ENCODE measurements at places on chromosomes 11 and 22.

- no peak overlapping the region for H3K27ac ChIP-seq
- H3K4me3 ChIP-seq: no peak overlapping the region
Observed at GRCh38 chr22:48926136-48926535, 901.5 kb downstream of the BRD1 start.

- DNase-seq: no peak
- no peaks in the 10 kb centered on the region for H3K27me3 ChIP-seq
- no peak overlapping the region for H3K27ac ChIP-seq
Observed at GRCh38 chr11:64078284-64078683, 42.6 kb downstream of the FLRT1 start.

DNA sequence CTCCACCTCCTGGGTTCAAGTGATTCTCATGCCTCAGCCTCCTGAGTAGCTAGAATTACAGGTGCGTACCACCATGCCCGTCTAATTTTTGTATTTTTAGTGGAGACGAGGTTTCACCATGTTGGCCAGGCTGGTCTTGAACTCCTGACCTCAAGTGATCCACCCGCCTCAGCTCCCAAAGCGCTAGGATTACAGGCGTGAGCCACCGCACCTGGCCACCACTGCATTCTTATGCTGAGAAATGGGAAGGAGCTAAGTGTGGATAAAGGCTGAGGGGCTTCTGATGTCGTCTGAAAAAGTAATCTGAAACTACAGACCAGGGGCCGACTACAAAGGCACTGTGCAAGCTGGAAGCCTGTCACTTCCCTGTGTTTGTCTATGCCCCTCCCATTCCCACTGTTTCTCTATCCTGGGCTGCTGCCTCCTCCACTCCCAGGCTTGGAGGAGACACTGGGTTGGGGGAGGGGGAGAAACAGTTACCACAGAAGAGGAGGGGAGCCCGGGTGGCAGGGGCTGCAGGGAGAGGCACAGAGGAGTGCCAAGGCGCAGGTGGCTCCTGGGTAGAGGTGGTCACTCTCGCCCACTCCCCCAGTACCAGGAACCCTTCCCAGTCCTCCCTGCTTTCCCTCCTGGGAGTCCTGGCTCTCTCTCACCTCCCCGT, 2.9 kb upstream of the MTA2 start:
- H3K27ac ChIP-seq: no peak overlapping the region
- no peaks in the 10 kb centered on the region for H3K27me3 ChIP-seq
- no peak overlapping the region for H3K4me3 ChIP-seq

DNA sequence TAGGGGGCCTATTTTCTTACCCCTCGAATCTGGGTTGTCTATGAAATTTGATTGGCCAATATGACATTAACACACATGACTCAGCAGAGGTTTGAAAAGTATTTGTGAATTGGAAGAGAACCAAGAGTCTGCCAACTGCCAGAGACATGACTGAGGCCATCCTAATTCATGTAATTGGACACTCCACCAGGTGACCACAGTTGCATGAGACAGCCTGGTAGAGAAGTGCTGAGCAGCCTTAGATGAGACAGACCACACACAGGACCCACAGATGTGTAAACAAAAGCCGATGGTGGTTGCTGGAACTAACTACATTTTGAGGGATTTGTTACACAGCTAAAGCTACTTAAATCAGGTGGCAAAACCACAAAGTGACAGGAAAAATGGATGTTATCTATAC, 855 bp upstream of the MS4A5 start:
- no peaks in the 10 kb centered on the region for H3K27me3 ChIP-seq
- H3K27ac ChIP-seq: no peak overlapping the region
- H3K4me3 ChIP-seq: no peak overlapping the region
- DNase-seq: no peak
- no peaks in the 10 kb centered on the region for H3K36me3 ChIP-seq

DNA sequence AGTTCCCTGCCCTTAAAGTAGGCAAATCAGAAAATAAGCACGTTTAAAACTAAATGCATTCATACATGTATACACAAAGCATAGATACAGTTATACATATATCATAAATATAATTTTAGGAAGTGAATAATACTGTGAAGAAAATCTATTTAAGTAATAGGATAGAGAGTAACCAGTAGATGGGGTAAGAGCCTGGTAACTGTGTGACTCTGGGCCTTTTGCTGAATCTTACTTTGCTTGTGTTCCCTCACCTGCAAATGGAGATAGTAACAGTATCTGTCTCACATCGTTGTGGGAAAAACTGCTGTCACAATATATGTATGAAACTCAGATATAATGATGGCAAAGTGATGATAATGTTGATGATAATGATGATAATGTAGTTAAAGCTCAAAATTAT, 29.9 kb downstream of the MS4A2 start:
- no peak for DNase-seq
- no peaks in the 10 kb centered on the region for H3K27me3 ChIP-seq
- no peak overlapping the region for H3K4me3 ChIP-seq
- H3K27ac ChIP-seq: no peak overlapping the region
- no peaks in the 10 kb centered on the region for H3K4me1 ChIP-seq

DNA sequence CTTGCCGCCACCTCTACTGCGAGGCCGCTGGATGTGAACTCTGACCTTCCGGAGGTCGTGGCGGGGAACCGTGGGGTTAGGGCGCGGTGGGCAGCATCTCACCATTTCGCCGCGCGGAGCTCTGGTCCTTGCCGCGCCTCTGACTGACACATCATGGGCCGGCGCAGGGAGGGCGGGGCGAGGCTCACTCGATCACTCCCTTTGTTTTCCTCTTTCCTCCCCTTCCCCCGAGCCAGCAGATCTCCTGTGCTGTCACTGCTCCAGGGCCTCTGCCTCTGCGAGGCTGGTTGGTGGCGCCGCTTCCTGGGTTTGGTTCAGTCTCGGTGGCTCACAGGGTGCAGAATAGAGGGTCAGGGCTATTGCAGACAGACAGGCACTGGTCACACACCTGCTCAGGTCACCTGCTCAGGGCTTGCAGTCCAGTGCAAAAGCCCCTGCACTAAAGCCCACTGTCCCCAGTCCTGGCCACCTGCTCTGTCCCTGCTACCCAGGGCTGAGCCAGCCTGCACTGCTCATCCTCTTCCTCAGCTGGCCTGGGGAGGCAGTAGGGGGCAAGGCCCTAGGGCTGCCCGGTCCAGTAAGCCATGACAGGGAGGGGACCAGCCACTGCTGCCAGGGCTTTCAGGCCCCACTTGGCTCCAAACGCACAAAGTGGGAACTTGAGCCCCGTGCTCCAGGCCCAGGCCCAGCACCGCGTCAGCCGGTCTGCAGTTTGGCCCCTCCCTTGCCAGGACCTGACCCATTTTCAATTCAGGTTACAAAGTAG, 36.2 kb downstream of the PISD start:
- H3K4me1 ChIP-seq: peaks cover 25% of the 10 kb centered on the region
- H3K4me3 ChIP-seq: no peak overlapping the region
- no peak for DNase-seq
- peak overlapping the region; percentile 27 for H3K27ac ChIP-seq
- peaks cover 10% of the 10 kb centered on the region for H3K36me3 ChIP-seq

GRCh38 chr11:10320736-10321465, 16.0 kb downstream of the ADM start:
- no peaks in the 10 kb centered on the region for H3K36me3 ChIP-seq
- no peaks in the 10 kb centered on the region for H3K27me3 ChIP-seq
- no peak overlapping the region for H3K4me3 ChIP-seq
- H3K4me1 ChIP-seq: peaks cover 30% of the 10 kb centered on the region
- no peak for DNase-seq

GRCh38 chr22:19880786-19881569, 26.3 kb upstream of the GNB1L start:
- no peak for DNase-seq
- H3K36me3 ChIP-seq: no peaks in the 10 kb centered on the region
- no peak overlapping the region for H3K4me3 ChIP-seq

DNA sequence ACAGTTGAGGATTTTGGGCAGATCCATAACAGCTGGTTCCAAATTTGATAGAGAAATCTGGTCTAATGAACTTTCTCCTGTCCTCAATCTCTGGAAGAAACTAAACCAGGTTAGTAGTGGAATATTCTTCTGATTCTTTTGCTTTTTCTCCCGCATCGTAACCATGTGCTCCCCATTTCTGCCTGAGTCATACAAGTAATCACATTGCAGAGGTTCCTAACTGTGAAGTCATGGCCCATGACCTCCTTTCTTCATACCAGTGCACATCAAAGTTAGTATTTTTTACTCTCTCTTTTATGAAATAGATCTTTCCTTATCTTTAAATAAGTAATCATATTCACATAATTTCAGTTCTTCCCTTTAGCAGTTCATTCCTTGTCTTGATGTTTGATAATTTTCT, 249.0 kb downstream of the DYNC2H1 start:
- H3K4me3 ChIP-seq: no peak overlapping the region
- H3K27ac ChIP-seq: no peak overlapping the region
- no peaks in the 10 kb centered on the region for H3K36me3 ChIP-seq
- no peaks in the 10 kb centered on the region for H3K27me3 ChIP-seq

GRCh38 chr22:39655004-39655579, 84.5 kb downstream of the CACNA1I start:
- no peaks in the 10 kb centered on the region for H3K4me1 ChIP-seq
- H3K27ac ChIP-seq: no peak overlapping the region
- DNase-seq: no peak
- no peaks in the 10 kb centered on the region for H3K27me3 ChIP-seq
- H3K36me3 ChIP-seq: no peaks in the 10 kb centered on the region

GRCh38 chr11:680970-681369, 14.1 kb downstream of the DEAF1 start:
- H3K4me1 ChIP-seq: peaks cover 18% of the 10 kb centered on the region
- no peak overlapping the region for H3K27ac ChIP-seq
- peaks cover 34% of the 10 kb centered on the region for H3K36me3 ChIP-seq
- no peaks in the 10 kb centered on the region for H3K27me3 ChIP-seq

DNA sequence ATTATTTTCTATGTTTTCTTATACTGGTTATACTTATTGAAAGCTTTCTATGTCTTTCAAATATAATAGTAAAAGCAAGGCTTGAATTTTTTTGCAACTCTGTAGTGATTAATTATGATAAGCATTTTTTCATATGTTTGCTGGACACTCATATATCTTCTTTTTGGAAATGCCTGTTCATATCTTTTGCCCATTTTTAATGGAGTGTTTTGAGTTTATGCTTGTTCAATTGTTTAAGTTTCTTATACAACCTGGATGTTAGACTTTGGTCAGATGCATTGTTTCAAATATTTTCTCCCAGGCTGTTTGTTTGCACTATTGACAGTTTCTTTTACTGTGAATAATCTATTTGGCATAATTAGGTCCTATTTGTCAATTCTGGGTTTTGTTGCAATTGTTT, 11.9 kb downstream of the OR52H1 start:
- no peaks in the 10 kb centered on the region for H3K4me1 ChIP-seq
- H3K36me3 ChIP-seq: no peaks in the 10 kb centered on the region
- no peak for DNase-seq
- H3K27me3 ChIP-seq: no peaks in the 10 kb centered on the region
- H3K4me3 ChIP-seq: no peak overlapping the region
- H3K27ac ChIP-seq: no peak overlapping the region

DNA sequence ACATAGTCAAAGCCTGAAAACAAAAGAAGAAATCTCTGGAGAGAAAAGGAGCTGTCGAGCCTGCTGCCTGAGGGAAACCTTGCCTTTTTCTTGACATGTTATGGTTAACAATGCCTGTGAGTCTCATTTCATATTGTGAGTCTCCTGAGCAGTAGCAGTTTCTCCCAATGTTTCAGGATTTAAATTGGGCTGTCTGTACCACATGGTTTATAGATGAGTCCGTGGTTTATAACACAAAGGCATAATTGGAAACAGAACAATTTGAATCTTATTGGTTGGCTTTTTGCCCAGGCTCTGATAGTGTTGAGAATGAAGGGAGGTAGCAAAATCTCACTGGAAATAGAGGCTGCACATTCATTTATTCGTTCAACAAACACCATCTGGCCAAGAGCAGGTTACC, 540.9 kb downstream of the RAB38 start:
- DNase-seq: no peak
- H3K36me3 ChIP-seq: no peaks in the 10 kb centered on the region
- H3K27ac ChIP-seq: no peak overlapping the region
- H3K4me3 ChIP-seq: no peak overlapping the region
- H3K27me3 ChIP-seq: no peaks in the 10 kb centered on the region

DNA sequence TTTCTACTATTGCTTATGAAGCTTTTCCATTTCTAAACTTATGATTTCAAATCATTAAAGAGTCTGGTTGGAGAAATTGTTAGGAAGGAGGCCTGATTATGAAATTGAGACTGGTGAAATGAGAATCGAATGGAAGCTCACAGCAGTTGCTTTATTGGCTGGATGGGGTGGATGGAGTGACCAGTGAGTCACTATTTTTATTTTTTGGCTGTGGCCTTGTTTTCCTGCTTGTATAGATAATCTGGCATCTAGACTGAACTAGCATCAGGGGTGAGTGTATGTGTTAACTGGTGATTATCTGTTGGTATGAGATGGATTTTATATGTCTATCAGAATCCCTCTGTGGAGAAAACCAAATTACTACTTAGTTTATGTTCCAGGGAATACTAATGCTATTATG, 36.2 kb downstream of the UVRAG start:
- H3K27me3 ChIP-seq: no peaks in the 10 kb centered on the region
- no peak overlapping the region for H3K4me3 ChIP-seq
- H3K27ac ChIP-seq: no peak overlapping the region
- no peaks in the 10 kb centered on the region for H3K36me3 ChIP-seq

GRCh38 chr11:76903325-76903724, 42.6 kb downstream of the ACER3 start:
- H3K4me3 ChIP-seq: no peak overlapping the region
- H3K27ac ChIP-seq: no peak overlapping the region
- H3K4me1 ChIP-seq: no peaks in the 10 kb centered on the region
- H3K27me3 ChIP-seq: no peaks in the 10 kb centered on the region
- H3K36me3 ChIP-seq: no peaks in the 10 kb centered on the region

DNA sequence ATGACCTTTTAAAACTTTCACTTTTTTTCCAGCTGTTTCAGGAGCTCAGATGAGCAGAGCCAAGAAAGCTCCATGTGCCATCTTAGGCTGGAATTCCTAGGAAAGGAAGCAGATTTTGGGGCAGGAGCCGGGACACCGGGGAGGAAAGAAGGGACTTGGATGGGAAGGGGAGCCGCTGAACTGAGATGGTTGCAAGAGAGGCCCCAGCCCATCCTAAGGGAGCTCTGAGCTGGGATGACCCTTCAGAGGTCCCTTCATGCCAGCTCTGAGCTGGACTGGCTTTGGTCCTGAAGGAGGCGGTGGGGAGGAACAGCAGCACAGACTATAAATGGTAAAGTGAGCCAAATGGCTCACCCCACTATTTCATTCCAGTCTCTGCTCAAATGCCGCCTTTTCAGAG, 55.2 kb upstream of the SLC22A12 start:
- H3K4me3 ChIP-seq: no peak overlapping the region
- no peaks in the 10 kb centered on the region for H3K4me1 ChIP-seq
- DNase-seq: no peak

- H3K4me3 ChIP-seq: no peak overlapping the region
- no peaks in the 10 kb centered on the region for H3K36me3 ChIP-seq
- H3K4me1 ChIP-seq: peaks cover 11% of the 10 kb centered on the region
- H3K27ac ChIP-seq: no peak overlapping the region
- H3K27me3 ChIP-seq: no peaks in the 10 kb centered on the region
Observed at GRCh38 chr11:72075109-72075508, 5.2 kb downstream of the NUMA1 start.

All from right lobe of liver (tissue), 6 donors.